ENCODE measurements at places on chromosomes 7 and 10.

- no peak for DNase-seq
Observed at GRCh38 chr10:101580486-101581399, 7.3 kb downstream of the POLL start.

- DNase-seq = no peak
Observed at GRCh38 chr7:36360244-36360643, 29.4 kb upstream of the ANLN start.

GRCh38 chr7:33854801-33855350, 50.5 kb upstream of the BMPER start:
- DNase-seq = no peak

DNA sequence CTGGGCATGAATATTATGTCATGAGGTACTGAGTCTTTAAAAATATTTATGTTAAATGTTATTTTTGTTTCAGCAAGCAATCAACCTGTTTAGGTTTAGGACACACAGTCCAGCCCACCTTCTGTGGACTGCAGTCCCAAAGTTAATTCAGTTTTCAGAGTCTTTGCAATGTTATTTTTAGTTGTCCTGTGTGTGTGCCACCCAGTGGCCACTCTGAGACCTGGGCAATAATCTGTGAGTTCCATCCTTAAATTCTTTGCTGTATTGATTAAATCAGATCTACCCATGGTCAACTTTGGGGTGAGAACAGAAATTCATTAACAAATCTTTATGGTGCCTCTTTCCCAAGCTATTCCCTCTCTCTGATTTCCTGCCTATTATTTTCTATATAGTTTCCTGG, 415.1 kb downstream of the CCSER2 start:
- no peak for DNase-seq

DNA sequence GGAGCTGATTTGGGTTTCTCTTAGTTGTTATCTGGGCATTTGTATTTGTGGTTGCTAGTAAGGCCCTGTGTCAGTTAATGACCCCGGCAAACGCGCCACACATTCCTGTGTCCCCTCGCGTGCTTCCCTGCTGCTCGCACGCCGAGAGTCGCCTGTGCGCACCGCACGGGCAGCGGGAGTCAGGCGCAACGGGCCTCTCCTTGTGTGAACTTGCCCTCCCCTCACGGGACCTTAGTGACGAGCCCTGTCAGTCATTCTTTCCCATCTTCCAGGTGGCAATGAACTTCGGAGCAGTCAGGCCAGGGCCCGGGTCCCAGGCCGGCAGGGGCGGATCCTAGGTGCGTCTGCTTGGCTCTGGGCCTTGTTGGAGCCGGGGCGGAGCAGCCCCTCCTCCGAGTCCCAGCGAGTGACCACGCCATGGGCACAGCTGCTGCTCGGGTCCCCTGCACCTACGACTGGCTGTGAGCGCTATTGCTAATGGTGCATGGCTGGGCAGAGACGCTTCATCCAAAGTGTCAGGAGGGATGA, 12.4 kb upstream of the PRKAR1B start:
- DNase-seq = no peak

DNA sequence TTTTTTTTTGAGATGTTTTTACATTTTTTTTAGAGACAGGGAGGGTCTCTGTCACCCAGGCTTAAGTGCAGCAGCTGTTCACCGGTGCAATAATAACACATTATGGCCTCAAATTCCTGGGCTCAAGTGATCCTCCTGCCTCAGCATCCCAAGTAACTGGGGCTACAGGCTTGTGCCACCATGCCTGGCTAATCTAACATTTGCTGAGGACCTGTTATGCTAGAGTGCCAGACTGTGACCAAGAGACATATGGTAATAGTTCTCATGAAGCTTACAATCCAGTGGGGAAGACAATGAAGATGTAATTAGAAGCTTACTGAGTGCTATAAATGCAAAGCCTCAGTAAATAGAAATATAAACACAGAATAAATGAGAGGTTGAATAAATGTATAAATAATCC, 17.6 kb upstream of the ORC5 start:
- DNase-seq = no peak

- DNase-seq = no peak
Observed at GRCh38 chr10:43255634-43256431, 11.0 kb downstream of the RASGEF1A start.

DNA sequence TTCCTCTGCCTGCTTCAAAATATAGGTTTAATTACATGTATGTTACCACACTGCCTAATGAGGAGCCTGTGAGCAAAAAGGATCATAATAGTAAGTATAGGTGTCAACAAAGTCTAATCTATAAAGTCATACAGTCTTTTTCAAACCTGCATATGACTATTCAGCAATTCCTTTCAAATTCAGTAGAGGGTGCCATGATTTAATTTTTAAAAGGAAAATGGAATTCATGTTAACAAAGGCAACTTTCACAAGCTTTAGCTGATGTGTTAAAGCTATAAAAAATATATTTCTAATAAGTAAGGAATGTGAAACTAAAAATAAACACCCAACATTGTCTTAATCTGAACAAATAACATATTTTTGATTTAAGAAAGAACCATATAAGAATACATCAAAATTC, 52.1 kb downstream of the MPP7 start:
- DNase-seq = no peak

GRCh38 chr7:33981226-33981625, 75.9 kb downstream of the BMPER start:
- DNase-seq = no peak

DNA sequence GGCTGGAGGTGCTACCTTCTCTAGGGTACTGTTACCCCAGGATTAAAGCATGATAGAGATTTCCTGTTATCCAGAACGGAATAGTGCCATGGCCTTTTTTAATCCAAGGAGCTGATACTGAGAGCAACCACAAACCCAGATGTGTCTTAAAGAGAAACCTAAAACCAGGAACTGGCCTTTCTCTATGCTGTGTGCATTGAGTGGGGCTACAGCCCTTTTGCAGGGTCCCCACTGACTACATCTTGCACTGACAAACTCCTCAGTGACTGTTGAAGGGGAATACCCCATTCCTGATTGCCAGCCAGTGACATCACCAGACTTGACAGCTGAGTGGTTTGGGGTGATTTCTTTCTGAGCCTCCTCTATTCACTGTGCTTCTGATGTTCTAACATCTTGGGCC, 81.9 kb upstream of the CAPZA2 start:
- DNase-seq = no peak

- no peak for DNase-seq
Observed at GRCh38 chr10:129883626-129884397, 80.3 kb downstream of the EBF3 start.

DNA sequence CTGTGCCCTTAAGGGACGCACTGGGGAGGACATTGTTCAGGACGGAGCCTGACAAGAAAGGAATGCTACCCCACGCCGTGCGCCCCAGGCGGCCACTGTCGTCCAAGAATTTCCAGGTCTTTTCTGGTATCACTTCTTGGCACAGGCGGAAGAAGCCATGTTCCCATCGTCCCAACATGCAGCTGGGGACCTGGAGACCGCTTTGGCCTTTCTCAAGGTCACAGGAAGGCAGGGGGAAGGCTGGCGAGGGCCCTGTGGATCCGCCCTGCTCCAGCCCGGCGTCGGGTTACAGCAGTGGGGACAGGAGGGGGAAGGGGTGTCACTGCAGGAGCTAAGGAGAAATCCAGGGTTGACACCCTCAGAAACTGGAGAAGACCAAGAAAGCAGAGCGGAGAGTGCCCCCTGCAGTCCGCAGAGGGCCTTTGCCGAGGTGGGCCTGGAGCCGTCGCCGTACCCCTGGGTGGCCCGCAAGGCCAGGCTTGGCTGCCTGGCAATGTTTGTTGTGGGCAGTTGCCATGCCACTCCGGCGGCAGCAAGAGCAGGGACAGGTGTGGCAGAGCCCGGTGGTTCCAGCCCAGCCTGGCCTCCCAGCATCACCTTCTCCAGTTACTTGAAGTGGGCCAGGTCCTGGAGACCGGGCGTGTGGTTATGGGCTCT, 104.1 kb downstream of the LHPP start:
- DNase-seq = no peak

- DNase-seq = no peak
Observed at GRCh38 chr10:115956225-115957011, 316.6 kb downstream of the GFRA1 start.

DNA sequence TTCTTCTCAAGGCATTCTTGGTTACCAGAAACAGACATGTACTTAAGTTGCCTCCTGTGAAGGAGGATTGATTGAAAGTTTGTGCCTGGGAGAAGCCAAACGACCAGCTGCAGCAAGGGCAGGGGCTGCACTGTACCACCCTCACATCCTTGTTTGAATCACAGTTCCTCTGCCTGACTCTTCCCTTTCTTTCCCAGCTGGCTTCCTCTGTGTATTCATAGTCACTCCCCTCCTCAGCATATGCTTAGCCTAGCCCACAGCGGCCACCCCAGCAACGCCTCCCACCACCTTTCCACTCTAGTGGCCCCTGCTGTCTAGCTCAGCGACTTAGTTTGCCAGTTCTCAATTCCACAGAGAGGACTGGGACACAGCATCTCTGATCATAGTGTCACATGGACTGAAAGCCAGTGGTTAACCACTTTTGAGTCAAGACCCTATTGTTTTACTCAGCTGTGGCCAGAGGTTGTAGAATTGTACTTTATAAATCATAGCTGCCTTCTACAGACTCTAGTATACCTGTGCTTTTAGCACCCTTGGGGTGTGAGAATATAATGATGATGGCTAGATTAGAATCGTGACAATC, 643.0 kb downstream of the SUGCT start:
- DNase-seq = no peak

GRCh38 chr10:49752584-49752983, 9.5 kb downstream of the OGDHL start:
- no peak for DNase-seq

- no peak for DNase-seq
Observed at GRCh38 chr10:44998146-44998631, 2.5 kb upstream of the ZNF22 start.

DNA sequence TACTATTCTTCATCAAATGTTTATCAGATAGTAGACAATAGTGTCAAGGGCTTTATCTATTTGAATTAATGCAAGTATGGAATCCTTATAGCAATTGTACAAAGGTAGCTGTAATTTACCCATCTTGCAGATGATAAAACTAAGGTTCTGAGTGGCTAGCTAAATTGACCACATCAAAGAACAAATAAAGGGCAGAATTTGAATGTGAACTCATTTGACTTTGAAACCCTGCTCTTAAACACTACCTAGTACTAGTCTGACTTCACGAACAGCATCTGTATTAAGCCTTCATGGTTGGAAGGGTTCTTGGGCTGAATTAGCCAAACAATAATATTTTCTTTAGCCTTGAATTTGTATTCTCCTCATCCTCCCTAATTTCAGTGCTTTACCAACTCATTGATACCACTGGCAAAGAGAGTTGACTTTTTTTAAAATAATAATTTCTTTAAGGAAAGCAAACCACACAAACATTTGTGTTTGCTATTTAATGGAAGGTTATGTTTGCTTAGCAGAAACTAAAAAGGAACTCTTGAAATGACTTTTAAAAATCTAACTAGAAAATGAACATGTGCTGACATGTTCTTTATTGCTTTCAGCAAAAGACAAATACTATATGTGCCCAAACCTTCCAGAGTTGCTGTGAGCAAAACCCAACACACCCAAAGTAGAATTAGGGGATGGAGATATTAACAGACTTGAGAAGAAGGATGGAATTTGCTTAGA, 322.6 kb downstream of the RNLS start:
- DNase-seq = no peak

- no peak for DNase-seq
Observed at GRCh38 chr7:102103027-102103372, 183.7 kb upstream of the SH2B2 start.

- DNase-seq = no peak
Observed at GRCh38 chr10:46239247-46239646, 47.5 kb upstream of the ANTXRL start.

DNA sequence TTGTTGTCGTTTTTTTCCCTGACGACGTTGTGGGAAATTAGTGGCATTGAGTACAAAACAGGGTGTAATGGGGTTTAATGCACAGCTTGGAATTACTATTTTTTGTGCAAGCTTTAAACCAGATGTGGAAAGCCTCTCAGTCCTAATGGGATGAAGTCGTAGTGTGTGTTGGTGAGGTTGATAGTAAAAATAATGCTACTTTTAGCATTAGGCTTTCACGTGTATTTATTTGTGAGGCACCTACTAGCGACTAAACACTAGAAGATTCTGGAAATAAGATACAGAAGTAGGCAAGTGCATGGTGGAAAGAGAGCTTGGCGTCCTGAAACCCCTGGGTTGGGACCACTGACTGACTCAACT, 588 bp upstream of the ORC5 start:
- DNase-seq = no peak

- no peak for DNase-seq
Observed at GRCh38 chr7:50196719-50197118, 103.7 kb upstream of the ZPBP start.

GRCh38 chr10:119655566-119656001, 4.4 kb downstream of the BAG3 start:
- DNase-seq = no peak

DNA sequence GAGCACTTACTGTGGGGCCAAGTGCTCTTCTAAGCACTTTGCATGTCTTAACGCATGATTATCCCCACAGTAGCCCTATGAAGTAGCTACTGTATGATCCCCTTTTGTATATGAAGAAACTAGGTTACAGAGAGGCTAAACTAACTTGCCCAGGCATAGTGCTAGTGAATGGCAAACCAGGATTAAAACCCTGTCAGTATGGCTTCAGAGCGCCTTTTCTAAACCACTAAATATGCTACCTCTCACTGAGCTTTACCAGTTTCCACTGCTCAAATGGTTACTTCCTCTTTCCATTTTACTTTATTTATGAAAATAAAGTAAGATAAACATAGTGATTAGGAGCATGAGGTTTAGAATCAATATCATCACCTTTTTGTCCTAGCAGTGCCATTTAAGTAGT, 73.6 kb downstream of the PODXL start:
- DNase-seq = no peak

GRCh38 chr7:127755521-127755920, 103.5 kb downstream of the SND1 start:
- DNase-seq = no peak

- no peak for DNase-seq
Observed at GRCh38 chr7:100080907-100081534, 502 bp downstream of the ZNF3 start.

DNA sequence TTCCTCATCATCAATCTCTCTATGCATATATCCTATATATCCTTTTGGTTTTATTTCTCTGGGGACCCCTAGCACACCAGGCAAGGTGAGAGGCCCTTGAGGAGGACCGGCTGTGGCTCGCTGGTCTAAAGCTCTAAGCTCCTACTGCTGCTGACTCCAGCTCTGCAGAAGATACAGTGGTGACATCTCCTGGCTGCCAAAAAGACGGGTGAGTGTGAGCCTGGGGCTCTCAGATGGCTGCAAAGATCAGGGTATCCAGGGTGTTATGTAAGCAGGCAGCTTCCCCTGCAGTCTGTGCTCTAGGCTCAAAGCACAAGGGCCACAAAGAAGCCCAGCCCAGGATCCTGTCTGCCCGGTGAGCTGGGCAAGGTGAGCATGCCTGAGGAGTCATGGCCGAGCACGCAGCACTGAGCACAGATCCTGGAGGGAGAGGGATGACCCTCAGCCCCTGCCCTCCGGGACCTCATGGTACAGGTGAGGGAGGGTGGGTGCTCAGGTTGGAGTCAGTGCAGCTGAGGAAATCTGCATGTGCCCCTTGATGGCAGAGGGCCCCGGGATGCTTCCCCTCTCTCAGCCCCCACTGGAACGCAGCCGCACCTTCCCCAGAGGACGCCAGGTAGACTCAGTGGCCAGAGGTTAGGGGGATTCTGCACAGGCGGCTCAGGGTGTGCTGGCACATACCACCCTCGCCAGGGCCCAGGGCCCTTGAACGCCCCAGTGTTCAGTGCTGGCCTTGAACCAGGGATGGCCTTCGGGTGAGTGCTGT, 95.4 kb upstream of the INSIG1 start:
- no peak for DNase-seq

Measured in substantia nigra (tissue), 51 donors.